ENCODE measurements at places on chromosomes 12 and 14.

- no peak for DNase-seq
Measured at GRCh38 chr12:81300454-81300853, 222.6 kb downstream of the ACSS3 start.

GRCh38 chr12:95790033-95790916 is at the start of gene NTN4:
Gene NTN4, minus strand, starts transcription at chr12:95790764. Its CDS starts 455 bp downstream, at chr12:95790309.
- DNase-seq = peak; percentile 26

DNA sequence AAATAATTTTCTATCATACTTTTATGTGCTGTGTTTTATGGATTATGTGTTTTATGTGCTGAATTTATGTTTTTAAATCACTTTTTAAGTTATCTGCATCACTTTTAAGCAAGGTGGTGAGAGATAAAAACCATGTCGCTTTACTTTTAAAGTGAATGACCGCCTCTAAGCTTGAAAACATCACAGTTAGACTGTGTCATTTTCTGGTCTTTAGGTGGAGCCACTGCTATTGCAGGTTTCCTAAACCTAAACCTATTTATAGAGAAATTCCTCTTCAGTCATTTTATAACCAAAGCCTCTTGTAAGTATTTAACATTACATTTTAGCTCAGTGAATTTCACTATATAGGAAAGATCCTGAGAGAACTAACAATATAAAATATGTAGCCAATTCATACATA is 21.0 kb upstream of the MDM2 start:
- DNase-seq = no peak

- DNase-seq = no peak
Measured at GRCh38 chr12:82625523-82625922, 61.2 kb upstream of the TMTC2 start.

DNA sequence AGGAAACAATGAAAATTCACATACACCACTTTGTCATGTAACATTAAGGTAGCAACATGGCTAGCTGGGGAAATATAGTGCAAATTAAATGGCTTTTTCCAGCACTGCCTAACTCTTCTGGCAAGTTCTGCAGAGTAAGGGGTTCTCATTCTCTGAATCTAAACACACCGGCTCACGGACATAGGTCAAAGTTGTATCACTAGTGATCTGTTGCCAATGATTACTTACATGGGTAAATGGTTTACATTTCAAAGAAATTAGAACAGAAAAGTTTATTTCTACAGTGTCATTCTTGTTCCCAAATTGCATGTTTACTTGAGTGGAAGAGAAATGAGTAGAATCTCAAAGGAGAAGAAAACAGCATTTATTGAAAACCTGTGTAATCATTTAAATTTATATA is 381.9 kb downstream of the PRKD1 start:
- no peak for DNase-seq

DNA sequence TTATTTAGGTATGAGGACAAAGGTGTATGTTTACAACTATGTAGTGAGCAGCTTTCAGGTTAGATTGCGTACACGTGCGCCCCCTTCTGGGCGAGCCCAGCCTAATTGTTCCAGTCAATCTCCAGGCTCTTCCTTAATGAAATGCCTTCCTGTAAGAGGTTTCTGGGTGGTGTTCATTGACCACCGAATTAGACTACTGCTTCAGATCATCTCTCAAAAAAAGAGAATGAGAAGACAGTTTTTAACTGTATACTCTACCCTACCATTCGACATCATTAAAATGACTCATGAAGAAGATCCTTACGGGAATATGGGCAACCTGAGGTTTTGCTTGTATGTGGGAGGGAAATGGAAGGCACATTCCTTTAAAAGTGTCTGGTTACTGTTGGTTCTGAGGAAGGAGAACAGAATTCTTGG is 2.1 kb downstream of the LUM start:
- peak; percentile 90 for DNase-seq

GRCh38 chr14:70807898-70808415 is 1.4 kb downstream of the MAP3K9 start:
- no peak for DNase-seq

DNA sequence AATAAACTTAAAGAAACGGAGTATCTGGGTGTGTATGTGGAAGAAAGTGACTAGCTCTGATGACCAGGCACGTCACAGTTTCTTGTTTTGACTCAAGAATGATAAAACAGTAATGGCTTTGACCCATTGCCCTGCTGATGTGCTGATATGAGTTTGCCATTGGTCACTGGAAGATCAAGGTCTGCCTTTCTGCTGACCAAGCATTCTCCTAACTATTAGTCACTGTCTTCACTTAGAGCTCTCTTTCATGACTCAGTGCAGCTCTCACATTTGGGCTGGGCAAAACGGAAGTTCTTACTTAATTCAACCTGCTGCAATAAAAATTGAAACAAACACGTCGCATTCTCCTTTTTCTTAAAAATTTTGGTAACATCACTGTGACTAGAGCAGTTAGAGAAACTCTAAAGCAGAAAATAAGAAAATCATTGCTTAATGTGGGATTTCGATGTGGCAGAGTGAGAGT is 366.7 kb downstream of the BTG1 start:
- peak; percentile 86 for DNase-seq

DNA sequence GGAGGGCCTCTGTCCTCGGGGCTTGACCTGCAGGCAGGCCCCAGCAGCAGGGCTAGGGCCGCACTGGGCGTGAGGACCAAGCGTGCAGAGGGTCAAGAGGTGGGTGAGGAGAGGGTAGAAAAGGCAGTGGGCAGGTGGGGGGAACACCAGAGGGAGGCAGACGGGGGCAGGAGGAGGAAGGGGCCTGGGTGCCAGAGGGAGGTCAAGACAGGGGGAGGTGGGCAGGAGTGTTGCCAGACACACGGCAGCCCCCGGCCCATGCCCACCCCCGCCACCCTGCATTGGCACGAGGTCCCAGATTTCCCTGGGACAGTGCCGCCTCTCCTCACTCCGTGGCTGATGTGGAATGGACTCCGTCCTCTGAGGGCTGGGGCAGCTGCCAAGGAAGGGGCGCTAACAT is 8.2 kb downstream of the TMEM121 start:
- no peak for DNase-seq

DNA sequence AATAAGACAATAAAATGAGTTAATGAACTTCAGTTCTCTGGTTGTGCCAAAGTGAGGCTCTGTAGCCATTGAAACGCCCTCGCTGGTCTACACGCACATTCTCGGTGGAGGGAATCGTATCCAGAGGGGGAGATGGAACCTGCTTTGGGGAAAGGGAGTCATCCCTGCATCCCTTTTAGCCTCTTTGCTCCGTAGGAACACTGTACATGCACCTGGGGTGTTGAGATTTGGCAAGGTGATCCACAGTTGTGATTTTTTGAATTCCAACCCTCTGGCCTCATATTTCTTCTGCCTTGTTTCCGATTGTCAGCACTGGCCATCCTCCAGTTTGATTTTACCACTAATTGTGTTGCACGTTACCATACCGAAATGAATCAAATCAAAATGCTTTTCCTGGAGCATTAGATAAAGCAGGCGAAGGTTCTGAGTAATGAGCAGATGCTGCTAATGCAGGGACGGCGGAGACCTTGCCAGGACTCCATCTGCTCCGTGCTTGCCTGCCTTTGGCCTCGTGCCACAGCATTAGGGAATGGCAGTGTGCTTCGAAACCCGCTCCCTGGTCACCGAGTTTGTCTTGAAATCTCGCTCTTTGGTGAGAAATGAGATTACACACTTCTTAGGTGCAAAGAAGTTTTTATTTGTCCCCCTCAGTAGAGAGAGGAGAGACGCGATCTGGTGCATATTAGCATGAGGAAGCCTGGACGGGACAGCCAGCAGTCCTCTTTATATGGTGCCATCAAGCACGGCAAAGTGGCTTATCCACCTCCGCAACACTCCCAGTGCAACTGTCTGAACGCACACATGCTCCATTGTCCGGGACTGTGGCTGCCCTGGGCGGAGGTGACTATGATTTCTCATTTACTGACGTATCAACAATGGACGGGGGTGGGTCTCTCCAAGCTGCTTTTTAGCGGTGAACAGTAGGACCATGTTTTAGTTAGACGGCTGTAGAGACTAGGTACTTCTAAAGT is 59.1 kb downstream of the FBXW8 start:
- peak; percentile 20 for DNase-seq

DNA sequence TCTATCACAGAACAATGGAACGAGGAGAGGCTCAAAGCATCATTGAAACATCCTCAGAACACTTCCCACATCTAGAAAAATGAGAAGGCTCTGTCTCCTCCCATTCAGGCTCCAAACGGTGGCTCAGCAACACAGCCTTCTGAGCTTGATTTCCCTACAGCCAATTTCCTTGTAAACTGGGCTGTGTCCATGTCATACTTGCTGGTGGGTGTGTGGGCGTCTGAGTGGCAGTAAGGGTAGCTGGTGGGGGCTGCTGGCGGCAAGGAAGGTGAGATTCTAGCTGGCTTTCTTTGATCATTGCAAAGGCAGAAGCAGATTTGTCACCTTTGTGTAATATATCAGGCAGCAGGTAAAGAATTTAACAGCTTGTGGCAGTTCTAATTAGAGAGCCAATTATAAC is 163.7 kb downstream of the CALM1 start:
- no peak for DNase-seq

DNA sequence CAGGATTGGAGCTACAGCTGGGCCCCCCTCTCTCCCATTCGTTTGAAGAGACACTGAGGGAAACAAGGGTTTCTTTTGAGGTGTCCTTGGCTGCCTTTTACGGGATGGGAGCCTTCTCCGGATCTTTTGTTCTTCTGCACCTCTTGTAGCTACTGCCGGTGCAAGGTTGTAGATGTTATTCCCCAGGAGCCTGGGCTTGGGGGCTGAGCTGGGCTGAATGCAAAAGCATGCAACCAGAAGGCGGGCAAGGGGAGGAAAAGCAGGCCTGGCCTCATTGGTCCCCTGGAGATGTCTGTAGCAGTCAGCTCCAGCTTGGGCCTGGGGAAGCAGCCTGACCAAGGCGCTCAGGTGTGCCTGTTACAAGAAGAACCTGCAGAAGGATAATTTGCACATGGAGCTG is 110.3 kb downstream of the GCH1 start:
- DNase-seq = no peak

DNA sequence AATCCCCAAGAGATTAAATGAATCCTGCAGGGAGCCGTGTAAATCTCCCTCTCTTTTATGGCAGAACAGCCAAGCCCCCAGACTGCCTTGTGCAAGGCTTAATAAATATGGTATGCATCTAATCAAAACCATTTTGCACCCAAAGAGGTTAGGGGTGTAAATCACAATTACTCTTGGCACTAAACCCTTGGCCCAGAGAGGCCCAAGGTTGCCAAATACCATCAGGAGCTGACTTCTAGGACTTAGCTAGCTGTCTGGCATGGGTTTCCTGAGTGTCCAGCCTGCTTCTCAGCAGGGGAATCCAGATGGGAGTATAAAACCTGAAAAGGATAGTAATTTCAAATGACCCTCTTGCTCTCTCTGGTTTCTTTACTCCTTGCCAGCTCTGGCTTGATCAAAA is 610.4 kb downstream of the MED13L start:
- no peak for DNase-seq

DNA sequence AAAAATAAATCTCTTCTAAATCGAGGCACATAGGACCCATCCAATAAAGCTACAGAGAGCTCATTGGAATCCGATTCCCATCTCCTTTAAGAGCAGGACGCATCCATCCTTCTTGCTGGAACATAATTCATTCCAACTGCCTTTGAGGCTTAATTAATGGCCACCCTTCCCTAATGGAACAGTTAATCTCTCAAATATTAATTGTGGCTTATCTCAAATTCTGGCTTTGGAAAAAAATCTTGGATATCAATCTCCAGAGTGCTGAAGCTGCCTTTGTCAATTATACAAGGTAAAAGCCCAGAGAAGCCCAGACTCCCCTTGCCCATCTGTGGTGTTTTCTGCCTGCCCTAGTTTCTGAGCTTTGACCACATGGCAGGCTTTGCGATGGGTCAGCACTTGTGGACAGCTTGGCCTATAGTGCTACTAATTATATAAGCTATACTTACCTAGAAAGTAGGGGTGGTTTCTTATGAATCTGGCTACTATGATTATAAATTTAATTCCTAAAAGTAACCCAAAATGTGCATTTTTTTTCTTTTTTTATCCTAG is 246.3 kb downstream of the NUAK1 start:
- DNase-seq = no peak

- no peak for DNase-seq
Measured at GRCh38 chr12:54661048-54661447, 12.9 kb upstream of the DCD start.

- DNase-seq = no peak
Measured at GRCh38 chr14:96118391-96118790, 79.2 kb downstream of the C14orf132 start.

DNA sequence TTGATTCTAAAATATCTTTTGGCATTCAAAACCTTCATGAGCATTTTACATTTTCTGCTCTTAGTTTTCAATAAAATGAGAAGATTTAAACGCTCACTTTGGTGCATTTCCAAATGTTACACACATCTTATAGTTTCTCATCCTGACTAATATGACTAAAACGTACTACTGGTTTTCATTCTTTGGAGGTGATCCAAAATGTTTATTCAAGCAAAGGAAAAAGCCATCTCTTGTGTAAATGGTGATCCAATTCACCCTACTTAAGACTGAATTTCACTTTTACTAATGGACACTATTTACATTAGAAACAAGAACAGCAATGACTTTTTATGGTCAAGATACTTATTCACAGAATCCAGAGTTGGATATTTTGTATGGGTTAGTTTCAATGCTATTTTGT is 86.6 kb downstream of the KITLG start:
- DNase-seq = peak; percentile 93

GRCh38 chr14:102352213-102352612 is 10.5 kb downstream of the CINP start:
- no peak for DNase-seq

GRCh38 chr12:51600721-51601120 is 9.7 kb downstream of the SCN8A start:
- DNase-seq = no peak

DNA sequence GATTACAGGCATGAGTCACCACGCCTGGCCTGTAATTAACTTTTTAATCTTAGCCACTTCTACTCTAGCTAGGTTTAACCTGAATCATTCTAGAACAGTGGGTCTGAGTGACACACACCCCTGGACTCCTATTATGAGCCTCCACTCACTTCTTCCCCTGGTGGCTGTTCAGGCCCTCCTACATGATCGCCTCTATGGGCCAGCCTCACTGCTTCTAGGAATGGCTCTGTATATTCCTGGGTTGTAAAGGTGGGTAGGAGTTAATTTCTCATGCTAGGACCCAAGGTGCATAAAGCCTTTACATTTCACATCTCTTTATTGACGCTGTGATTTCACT is 8.0 kb upstream of the RNU6-8 start:
- DNase-seq = no peak

DNA sequence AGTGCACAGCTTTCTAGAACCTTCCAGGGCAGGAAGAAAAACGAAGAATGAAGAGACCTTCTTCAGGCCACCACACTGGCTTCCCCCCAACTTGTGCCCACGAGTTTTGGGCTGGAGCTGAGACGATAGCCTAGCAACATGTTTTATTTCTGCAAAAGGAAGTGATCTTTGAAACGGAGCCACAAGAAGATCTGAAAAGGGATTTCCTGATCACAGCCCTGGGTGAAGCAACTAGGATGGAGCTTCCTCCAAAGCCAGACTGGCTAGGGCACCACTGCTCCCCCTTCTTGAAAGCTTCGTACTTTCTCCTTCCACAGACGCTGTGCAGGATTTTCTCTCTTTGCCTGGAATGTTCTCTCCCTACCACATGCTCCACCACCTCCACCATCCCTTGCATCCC is 418.3 kb downstream of the MED13L start:
- no peak for DNase-seq
